Esophagus muscularis mucosa (tissue), 4 donors: ENCODE measurements at places on chromosomes 12 and 14. TPM values are rescaled to one million over a fixed set of nuclear protein-coding genes. Genes with fewer than 3 reads are reported as not detected.

The L3HYPDH gene
- total RNA-seq, result 23.7 TPM

GRCh38 chr12:32198555-32198954, 91.9 kb downstream of the BICD1 start:
- DNase-seq, result no peak

DNA sequence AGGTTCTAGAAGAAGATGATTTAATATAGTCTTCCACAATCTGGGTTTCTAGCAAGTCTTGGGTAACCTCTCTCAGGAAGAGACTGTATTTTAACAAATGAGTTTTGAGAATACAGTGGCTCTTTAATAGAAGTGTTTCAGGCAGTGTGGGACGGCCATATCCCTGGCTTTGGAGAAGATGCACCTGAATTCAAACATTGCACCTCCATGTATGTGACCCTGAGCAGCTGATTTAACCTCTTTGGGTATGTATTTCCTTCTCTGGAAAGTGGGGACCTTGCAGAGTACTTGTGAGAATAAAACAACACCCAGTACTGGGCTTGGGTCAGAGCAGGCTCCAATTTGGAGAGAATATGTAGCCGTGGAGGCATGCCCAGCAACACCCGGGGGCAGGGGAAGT, 15.8 kb upstream of the VRK1 start:
- peak; percentile 90 for DNase-seq

- DNase-seq, result no peak
These were observed 171.9 kb downstream of the PRKCH start for GRCh38 chr14:61493239-61493638.

DNA sequence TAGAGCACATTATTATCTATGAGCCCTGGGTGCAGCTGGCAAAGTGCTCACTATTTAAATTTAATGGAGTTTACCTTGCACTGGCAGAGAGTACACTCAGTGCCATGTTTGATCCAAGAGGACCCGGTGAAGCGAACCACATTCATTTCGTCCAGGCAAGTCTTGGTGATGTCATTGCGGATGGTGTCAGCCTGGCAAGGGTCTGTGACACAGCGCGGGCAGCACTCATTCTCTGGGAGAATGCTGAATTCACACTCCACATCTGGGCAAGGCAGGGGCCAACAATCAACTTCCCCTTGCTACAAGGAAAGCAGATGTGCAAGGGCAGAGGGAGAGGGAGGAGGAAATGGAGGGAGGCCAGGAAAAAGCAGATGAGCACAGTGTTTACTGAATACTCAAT, 356.2 kb downstream of the NELL2 start:
- no peak for DNase-seq

- peak; percentile 37 for DNase-seq
These were observed 3.3 kb upstream of the SLC4A8 start for GRCh38 chr12:51421266-51421884.

DNA sequence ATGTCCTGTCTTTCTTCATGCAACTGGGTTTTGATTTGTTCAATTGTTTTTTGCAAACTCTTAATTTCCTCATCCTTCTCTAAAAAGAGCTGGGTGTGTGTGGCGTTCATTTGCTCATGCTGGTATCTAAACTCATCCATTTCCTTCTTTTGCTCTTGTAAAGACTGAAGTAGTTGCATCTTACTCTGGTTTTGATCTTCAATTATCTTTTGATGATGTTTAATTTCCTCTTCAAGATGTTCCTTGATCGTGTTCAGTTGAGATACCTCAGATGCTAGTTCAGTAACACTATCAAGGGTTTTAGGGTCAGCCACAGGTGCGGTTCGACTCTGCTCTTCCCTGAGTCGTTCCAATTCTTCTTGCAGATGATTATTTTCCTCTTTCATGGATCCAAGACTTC, 34.8 kb downstream of the TRIP11 start:
- no peak for DNase-seq
